ENCODE measurements at places on chromosomes 6 and 20. TPM values are rescaled to one million over a fixed set of nuclear protein-coding genes. Genes with fewer than 3 reads are reported as not detected.

DNA sequence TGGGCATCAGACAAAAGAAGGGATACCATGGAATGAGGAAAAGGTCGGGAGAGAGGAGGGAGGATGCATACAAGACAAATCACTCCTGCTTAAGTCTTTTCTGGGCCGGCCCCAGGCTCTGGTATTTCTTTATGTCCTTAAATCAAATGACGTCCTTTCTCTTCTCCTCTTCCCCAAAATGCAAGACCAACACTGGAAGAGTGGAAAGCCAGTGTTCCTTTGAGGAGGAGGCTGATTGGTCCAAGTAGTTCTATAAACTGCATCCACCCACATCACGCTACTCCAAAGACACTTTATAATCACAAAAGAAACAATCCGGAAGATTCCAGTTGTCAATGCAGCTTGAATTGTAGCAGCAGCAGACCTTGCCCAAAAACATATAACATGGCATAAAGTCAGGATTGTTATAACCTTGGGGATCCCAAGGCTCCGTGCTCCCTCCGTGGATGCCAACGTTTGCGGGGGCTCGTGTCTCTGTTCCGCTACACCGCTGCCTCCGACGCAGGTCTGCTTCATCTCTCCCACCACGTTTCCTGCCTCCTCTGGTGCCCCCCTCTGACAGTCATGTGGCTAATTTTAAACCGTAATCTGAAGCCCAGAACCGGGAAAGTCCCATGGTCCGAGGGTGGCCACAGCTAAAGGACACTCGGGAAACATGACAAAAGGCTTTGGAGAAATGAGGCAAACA is 47.1 kb downstream of the MCUR1 start:
- peak; percentile 59 for DNase-seq

DNA sequence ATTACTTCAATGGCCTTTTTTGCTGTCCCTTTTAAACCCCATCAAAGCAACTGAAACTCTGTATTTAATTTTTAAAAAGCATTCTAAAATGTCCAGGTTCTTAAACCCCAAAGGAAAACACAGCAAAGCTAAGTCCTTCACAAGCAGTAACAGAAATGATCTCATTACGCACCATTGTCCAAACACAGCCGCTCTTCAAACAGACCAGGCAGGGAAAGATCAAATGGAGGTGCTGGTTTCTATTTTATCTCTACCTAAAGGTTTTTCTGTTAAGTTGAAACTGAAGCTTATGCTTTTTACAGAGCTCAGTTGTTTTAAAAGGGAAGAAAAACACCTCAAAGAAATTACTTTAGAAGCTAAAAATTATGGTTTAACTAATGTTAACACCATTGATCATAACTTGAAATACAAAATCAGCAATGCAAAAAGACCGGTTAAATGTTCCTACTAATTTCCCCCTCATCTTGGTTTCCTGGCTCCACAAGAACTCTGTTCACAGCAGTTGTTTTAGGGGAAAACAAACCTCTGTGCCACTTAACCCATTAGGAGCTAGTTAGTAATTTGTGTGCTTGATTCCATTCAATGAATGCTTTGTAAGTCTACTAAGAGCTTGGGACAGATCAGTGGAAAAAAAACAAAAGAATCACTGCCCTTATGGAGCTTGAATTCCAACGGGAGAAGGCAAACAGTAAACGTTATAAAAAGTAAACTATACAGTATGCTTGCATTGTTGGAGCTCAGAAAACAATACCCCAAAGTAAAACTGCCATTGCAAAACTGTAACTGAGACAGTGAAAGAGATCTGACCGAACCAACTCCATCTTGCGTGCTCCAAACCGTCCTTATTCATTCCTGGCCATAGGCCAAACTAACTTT is 87.4 kb downstream of the CD24 start:
- peak; percentile 43 for DNase-seq

GRCh38 chr6:92989656-92990055 is 429.7 kb downstream of the EPHA7 start:
- no peak for DNase-seq

- no peak for DNase-seq
Observed at GRCh38 chr20:54525916-54526590, 50.7 kb downstream of the DOK5 start.

GRCh38 chr6:70225055-70225454 is 77.8 kb downstream of the COL9A1 start:
- DNase-seq = no peak

DNA sequence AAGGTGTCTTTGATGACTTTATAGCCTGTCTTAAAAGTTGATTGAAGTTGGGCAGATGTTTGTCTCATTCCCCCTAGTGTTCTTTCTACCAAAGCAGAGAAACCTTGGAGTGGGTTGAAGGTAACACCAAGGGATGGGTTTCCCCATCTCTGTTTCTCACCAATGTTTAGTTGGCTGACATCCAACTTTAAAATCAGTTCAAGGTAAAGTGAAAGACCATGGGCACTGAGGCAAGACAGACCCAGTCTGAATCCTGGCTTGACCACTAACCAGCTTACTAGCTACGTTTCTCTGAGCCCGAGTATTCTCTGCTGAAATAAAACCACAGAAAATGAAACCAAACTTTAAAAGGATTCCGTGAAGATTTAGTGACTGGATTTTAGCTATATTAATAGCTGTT is 258.9 kb downstream of the KIF16B start:
- DNase-seq = no peak

DNA sequence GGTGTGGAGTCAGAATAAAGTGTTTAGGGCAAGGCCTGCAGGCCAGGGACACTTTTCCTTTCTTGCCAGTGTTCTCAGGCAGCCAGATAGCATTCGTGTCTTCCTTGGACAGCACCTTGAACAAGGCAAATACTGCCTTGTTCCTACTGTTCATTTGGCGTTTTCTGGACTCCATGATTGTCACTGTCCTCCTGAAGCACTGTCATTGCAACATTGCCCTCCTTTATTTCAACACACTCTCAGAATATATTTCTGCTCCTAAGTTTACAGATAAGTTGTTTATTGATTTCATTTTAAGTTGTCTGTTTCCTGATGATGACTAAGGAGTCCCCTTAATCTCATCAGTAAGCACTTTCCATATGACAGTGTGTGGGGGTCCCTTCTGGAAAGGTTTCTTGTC is 15.1 kb upstream of the DEF6 start:
- no peak for DNase-seq

- no peak for DNase-seq
Observed at GRCh38 chr6:166907373-166907841, 48.9 kb downstream of the RNASET2 start.

GRCh38 chr20:34150306-34151000 is 38.4 kb upstream of the EIF2S2 start:
- DNase-seq = no peak

The GLP1R gene
- total RNA-seq = 3.7 TPM

The GMNN gene
- 89.1 TPM for total RNA-seq

The MPIG6B gene
- total RNA-seq = not detected

The TNXB gene
- 3.4 TPM for total RNA-seq

The SMLR1 gene
- total RNA-seq = not detected

The CDSN gene
- not detected for total RNA-seq

Measured in GM23338 (cell line).